Spleen (tissue), 13 donors: ENCODE measurements at places on chromosomes 11 and 22.

DNA sequence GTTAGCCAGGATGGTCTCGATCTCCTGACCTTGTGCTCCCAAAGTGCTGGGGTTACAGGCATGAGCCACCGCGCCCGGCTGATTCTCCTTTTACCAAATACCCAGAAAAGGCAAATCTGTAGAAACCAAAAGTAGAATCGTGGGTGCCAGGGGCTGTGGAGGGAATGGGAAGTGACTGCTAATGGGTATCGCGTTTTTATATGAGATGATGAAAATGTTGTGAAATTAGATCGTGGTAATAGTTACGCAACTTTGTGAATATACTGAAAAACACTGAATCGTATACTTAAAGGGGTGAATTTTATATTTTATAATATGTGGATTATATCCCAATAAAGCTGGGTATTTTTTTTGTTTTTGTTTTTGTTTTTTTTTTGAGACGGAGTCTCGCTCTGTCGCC is 48.2 kb upstream of the CREB3L1 start:
- DNase-seq, result no peak

- no peak for DNase-seq
Observed at GRCh38 chr11:119222308-119222707, 16.2 kb downstream of the CBL start.

DNA sequence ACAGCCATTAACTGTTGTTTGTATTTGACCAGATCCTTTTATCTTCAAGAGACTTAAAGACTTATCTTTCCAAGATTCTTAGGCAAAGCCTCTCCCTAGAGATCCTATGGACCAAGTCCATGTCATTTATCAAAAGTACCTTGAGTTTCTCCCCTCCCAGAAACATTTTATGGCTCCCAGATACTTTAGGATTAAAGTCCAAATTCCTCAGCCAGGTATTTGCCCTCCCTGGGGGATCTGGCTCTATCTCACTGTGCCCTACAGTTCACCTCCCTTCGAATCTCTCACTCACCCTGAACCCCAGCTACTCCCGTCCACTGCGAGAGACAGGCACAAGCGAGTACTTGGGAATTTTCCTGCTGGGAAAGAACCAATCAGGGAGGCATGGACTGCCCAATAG is 11.9 kb downstream of the MS4A8 start:
- no peak for DNase-seq

DNA sequence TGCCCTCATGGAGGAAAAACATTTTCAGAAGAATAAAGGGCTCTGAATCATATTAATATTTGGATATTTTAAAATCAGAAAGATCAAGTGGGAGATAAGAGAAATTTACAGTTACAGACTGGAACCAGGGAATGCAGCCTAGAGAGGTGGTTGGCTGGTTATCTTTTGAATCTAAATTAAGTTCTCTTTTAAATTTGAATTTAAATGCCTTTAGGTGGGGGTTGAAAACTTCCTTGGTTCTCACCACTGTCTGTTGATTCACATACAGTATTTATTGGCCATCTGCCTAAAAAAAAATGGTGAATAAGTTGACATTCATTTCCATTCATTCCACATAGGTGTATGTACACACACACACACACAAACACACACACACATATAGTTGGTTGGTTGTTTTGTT is 35.7 kb upstream of the PTPRJ start:
- DNase-seq, result no peak

DNA sequence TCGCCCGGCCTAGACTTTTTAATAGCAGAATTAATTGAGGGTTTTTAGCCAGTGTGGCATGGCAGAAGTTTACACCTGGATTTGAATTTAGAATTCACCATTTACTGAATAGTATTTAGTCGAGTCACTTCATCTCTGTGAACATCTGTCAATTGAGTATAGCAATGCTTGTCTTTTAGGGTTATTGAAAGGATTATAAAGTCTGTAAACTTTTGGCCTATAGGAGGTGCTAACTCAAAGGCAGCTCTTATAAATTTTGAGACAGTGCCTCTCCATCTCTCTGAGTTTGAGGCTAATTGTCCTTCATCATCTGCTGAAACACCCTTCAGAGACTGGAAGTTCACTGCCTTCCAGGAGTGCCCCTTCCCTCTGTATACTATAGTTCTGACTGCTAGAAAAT is 205.0 kb downstream of the NELL1 start:
- no peak for DNase-seq

- no peak for DNase-seq
Observed at GRCh38 chr22:19902245-19902715, 39.3 kb upstream of the COMT start.

GRCh38 chr11:112831041-112831440 is 130.2 kb upstream of the NCAM1 start:
- no peak for DNase-seq

DNA sequence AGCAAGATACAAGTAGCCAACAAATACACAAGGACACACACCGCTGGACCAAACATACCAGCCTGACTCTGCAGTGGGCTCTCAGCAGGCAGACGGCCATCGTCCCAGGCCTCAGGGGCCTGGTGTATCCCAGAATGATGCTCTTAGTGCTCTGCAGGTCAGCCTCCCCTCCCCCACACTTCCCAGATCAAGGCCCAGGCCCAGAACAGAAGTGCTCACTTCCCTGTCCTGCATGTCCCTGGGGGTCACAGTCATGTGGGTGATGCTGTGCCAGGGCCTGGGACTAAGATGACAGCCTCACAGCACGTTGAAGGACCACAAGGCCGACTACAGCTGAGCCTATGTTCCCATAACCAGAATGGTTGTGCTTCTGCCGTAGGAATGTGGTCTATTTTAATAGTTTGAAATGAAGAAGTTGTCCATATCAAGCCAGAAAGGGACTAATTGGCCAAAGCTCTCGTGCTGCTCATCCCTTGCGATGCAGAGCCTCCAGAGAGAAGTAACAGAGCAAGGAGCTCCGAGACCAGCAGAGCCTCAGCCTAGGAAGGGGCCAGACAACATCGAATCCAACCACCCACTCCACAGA is 48.6 kb downstream of the GAB4 start:
- no peak for DNase-seq

DNA sequence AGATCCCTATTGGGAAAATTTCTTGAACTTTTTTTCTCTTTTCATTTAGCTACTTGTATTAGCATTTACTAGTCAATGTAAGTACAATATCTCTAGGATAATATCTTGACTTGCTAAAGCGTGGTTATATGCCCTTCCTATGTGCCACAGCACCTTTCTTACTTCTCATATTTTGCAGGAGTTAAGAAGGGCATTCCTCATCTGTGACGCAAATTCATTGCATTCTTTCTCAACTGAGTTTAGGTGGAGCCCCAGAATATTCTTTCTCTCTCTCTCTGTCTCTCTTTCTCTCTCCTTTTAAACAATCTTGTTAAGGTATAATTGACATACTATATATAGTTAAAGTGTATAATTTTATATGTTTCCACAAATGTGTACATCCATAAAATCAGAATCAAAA is 266.1 kb downstream of the RAB38 start:
- DNase-seq, result no peak

GRCh38 chr11:133115099-133115498 is 417.2 kb downstream of the OPCML start:
- no peak for DNase-seq
